ENCODE measurements at places on chromosomes 13 and 19. TPM values are rescaled to one million over a fixed set of nuclear protein-coding genes. Genes with fewer than 3 reads are reported as not detected.
A peak's percentile ranks its signal among the peaks of the same experiment; 100 is the strongest.

- no peaks in the 10 kb centered on the region for H3K36me3 ChIP-seq
- peaks cover 14% of the 10 kb centered on the region for H3K4me1 ChIP-seq
- peak overlapping the region; percentile 58 for H3K4me3 ChIP-seq
- DNase-seq, result no peak
- H3K27me3 ChIP-seq, result peaks cover 27% of the 10 kb centered on the region
These were observed 8.5 kb downstream of the CDX2 start for GRCh38 chr13:27960362-27961226.

DNA sequence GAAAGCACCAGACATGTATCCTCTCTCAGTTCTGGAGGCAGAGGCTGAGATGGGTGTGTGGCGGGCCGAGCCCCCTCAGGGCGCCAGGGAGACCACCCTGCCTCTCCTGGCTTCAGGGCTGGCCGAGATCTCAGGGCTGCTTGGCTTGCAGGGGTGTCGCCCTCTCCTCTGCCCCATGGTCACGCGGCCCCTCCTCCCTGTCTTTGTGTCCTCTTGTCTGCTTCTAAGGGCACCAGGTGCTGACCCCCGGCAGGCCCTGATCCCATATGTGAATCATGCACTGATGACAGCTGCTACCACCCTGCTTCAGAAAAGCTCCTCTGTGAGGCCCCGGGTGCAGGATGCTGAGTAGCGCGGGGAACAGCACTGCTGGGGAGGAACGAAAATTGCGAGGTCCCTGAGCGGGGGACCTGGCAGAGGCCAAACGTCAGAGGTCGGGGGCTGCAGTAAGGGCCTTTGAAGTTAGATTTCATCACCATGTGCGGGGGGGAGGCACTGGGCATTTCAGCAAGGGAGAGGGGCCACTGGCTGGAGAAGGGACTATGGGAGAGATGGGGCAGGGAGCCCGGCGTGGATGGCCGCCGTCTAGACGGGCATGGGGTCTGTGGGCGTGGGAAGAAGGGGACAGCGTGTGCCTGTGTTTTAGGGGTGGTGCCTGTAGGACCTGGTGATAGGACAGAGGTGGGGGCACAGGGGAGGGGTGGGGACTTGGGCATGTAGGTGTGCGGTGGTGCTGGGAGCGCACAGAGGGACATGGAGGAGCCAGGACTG is 125.2 kb downstream of the KDM4B start:
- H3K4me3 ChIP-seq, result no peak overlapping the region
- peaks cover 7% of the 10 kb centered on the region for H3K4me1 ChIP-seq
- H3K27ac ChIP-seq, result no peak overlapping the region

DNA sequence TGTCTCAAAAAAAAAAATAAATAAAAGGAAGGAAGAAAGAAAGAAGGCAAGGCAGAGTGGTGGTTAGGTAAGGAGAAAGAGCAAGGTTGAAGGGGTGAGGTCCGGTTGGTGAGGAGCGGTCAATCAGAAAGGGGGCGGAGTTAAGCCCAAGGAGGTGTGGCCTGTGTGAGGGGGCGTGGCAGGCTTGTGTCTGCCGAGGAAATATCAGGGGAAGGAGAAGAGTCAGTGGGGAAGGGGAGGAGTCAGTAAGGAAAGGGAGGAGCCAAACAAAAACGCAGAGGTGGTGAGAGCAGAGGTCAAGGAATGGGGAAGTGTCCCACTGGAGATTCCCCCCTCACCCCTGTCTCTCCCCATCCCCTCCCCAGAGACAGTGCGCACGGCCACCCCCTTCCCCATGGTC is 5.9 kb downstream of the CACNG7 start:
- no peak overlapping the region for H3K27ac ChIP-seq
- no peaks in the 10 kb centered on the region for H3K4me1 ChIP-seq
- H3K27me3 ChIP-seq, result peaks cover 53% of the 10 kb centered on the region
- DNase-seq, result no peak

GRCh38 chr13:105778196-105778595 is 757.3 kb downstream of the EFNB2 start:
- no peak for DNase-seq
- no peak overlapping the region for H3K27ac ChIP-seq
- no peaks in the 10 kb centered on the region for H3K27me3 ChIP-seq
- no peak overlapping the region for H3K4me3 ChIP-seq

DNA sequence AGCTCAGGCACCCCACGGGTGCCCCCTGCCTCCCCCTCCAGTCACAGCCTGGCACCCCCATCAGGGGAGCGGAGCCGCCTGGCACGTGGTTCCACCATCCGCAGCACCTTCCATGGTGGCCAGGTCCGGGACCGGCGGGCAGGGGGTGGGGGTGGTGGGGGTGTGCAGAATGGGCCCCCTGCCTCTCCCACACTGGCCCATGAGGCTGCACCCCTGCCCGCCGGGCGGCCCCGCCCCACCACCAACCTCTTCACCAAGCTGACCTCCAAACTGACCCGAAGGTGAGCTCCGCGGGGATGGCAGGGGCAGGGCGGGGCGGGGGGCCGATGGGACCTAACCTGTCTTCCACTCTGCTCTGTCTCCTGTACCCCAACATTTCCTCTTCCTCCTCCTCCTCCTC is 25.0 kb downstream of the CKM start:
- no peak for DNase-seq
- no peaks in the 10 kb centered on the region for H3K27me3 ChIP-seq
- peaks cover 21% of the 10 kb centered on the region for H3K4me1 ChIP-seq

DNA sequence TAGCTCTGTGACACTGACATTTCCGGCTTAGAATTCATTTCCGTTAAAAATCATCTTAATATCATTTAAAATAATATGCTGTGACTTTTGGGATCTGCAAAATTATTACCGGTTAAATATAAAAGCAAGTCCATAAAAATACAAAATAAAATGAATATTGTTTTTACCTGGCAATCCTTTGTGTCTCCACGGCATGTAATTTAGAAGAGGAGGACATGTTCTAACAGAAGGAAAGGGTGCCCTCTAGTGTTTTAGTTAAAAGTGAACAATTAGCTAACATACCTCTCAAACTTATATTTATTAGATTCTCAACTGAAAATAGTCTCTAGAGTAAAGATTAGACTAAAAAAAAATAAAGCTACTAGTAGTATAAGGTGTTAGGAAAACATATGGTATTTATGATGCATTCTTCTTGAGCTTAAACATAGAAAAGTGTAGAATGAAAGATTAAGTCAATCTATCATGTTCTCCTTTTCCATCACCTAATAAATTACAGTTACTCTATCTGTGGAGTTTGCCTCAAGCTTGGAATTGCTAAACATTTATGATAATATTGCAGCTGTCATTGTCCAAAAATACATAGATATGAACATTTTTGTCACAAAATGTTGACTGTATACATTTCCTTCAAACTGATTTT is 676.7 kb upstream of the SPRY2 start:
- DNase-seq, result no peak
- no peak overlapping the region for H3K27ac ChIP-seq
- H3K4me1 ChIP-seq, result no peaks in the 10 kb centered on the region
- H3K4me3 ChIP-seq, result no peak overlapping the region
- no peaks in the 10 kb centered on the region for H3K27me3 ChIP-seq

DNA sequence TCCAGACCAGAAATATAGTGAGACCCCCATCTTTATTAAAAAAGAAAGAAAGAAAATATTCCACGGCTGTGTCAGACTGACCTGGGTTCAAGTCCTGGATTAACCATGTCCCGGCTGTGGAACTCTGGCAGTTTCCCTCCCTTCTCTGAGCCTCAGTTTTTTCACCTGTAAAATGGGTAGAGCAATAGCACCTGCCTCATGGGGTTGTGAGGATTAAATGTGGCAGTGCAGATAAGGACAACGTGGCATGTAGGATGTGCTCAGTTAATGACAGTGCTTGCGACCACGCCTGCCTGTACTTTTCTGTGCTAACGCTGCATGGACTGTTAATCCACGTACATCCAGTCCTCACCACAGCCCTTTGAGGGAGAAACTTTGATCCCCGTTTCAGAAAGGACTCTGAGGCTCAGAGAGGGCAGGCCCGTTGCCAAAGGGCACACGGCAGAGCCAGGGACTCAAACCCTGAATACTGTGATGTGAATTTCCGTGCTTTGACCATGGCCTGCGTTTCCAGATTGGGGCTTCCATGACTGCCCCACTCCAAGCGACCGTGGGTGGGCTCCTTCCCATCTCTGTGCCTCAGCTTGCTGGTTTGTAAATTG is 16.1 kb downstream of the SBK2 start:
- H3K4me3 ChIP-seq, result no peak overlapping the region
- peaks cover 10% of the 10 kb centered on the region for H3K4me1 ChIP-seq
- no peaks in the 10 kb centered on the region for H3K36me3 ChIP-seq

DNA sequence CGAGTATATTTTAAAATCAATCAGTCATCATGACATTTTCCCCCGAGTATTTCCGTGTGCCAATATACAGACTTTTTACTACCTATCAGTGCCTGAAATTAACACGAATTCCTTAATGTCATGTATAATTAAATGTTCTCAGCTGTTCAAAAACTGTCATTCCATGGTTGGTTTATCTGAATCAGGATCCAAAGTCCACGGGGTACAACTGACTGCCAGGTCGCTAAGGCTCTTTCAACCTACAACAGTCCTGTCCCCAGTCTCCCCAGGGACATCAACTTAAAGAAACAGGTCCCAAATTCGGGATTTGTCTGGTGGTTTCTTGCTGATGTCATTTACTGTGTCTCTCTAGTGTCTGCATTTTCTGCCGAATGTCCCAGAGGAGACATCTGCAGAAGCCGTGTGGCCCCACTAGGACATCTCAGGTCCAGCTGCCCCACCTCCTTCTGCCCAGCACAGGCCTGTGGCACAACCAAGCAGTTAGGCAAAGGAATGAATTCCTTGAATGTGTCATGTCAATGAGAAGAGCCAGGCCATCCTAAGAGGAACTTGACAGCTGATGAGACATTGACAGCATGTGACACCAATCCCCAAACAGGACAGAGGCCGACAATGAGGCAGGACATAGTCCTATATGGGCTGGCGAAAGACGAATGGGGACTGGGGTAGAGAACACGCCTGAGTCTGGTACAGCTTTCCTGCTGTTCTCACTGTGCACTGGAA is 109.5 kb downstream of the STK24 start:
- H3K4me3 ChIP-seq, result no peak overlapping the region
- no peak overlapping the region for H3K27ac ChIP-seq
- DNase-seq, result no peak
- H3K27me3 ChIP-seq, result no peaks in the 10 kb centered on the region

- no peak overlapping the region for H3K27ac ChIP-seq
- H3K4me1 ChIP-seq, result peaks cover 1% of the 10 kb centered on the region
These were observed 8.0 kb downstream of the RPL36 start for GRCh38 chr19:5697890-5698634.

- no peak for DNase-seq
- no peaks in the 10 kb centered on the region for H3K36me3 ChIP-seq
- H3K4me1 ChIP-seq, result no peaks in the 10 kb centered on the region
- H3K4me3 ChIP-seq, result no peak overlapping the region
These were observed 124.0 kb upstream of the FNDC3A start for GRCh38 chr13:48851707-48852106.

DNA sequence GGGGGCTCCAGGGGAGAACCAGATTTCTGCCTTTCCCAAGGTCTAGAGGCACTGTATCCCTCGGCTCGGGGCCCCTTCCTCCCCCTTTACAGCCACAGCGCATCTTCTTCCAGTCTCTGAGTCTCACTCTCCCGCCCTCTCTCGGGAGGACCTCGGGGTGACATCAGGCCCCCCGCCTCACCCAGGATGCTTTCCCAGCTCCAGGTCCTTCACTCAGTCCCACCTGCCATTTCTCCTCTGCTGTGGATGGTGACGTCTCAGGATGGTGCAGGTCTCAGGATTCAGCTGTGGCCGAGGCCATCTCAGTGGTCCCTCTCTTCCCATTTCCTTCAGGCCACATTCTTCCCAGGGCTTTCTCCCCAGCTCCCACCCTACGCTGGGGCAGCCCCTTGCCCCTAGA is 13.6 kb upstream of the KDM4B start:
- H3K4me3 ChIP-seq, result no peak overlapping the region
- no peak for DNase-seq
- no peaks in the 10 kb centered on the region for H3K27me3 ChIP-seq
- H3K4me1 ChIP-seq, result no peaks in the 10 kb centered on the region

The DIRAS1 gene
- total RNA-seq, result 0.67 TPM

The PLEKHA4 gene
- total RNA-seq, result 5.1 TPM

The FOSB gene
- 3.3 TPM for total RNA-seq
